ENCODE measurements at places on chromosomes 16 and 17. TPM values are rescaled to one million over a fixed set of nuclear protein-coding genes. Genes with fewer than 3 reads are reported as not detected.

Gene OR3A3
- not detected for total RNA-seq

DNA sequence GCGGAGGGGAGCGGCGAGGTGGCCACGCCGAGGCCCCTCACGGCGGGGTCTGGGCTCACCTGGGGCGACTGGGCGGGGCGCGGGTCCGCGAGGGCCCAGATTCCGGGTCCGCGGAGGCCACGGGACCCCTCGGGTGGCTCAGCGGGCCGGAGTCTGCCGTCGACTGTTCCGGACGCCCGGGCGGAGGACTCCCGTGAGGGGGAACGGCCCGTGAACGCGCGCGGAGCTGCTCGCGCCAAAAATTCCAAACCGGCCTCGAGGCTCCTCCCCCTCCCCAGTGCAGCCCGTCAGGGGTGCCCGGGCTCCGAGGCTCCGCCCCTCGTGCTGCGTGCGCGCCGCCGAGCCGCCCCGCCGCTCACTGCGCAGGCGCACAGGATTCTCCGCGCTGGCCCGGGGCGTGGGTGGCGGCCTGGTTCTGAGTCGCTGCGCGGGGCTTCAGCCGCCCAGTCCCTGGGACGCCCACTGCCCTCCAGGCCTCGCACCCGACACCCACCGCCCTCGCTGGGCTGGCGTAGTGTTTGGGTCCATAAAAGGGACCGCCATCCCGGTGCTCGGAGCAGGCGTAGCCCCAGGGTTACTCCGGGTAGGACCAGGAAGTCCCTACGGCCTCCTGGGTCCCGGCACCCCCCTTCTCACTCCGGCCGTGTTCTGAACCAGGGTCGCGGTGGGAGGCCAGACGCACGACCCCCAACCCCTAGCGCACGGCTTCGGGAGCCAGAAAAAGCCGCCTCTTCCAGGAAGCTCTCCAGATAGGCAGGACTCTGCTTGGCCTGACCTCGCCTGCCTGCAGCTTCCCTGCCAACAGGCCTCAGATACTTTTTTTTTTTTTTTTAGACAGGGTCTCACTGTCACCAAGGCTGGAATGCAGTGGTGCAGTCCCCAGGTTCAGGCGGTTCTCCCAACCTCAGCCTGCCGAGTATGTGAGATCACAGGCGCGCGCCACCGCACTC is at the start of gene PKMYT1:
Gene PKMYT1 (minus strand): TSS at position 220 of the 950 bp plus-strand sequence. CDS start 789 bp downstream, outside the sequence.
- peaks cover 8% of the 10 kb centered on the region for H3K4me1 ChIP-seq
- peak within 1 kb of the TSS; percentile 82 for H3K4me3 ChIP-seq
- DNase-seq = peak; percentile 95

Gene GPR179
- total RNA-seq = 0.09 TPM

GRCh38 chr17:82418001-82418986 is at the start of the genes HEXD and OGFOD3:
HEXD (plus strand) TSS chr17:82418347; CDS start chr17:82419800, 1,453 bp downstream.
OGFOD3 (minus strand) TSS chr17:82418586; CDS start chr17:82418485, 101 bp downstream.
- peaks cover 12% of the 10 kb centered on the region for H3K36me3 ChIP-seq
- H3K27me3 ChIP-seq = no peaks in the 10 kb centered on the region
- DNase-seq = peak; percentile 94
- peaks cover 31% of the 10 kb centered on the region for H3K4me1 ChIP-seq
- peak within 1 kb of the TSS; percentile 24 for H3K27ac ChIP-seq
- H3K4me3 ChIP-seq = peak within 1 kb of the TSS; percentile 86

- no peak overlapping the region for H3K27ac ChIP-seq
- no peak for DNase-seq
- no peaks in the 10 kb centered on the region for H3K27me3 ChIP-seq
- H3K4me3 ChIP-seq = no peak overlapping the region
These were observed 125.2 kb downstream of the ZFHX3 start for GRCh38 chr16:72922714-72923113.

Gene SLC5A10
- not detected for total RNA-seq

Gene USP7
- total RNA-seq = 189 TPM

Gene ARL17A
- total RNA-seq = 10.1 TPM

GRCh38 chr16:47182318-47182717 is 38.6 kb upstream of the NETO2 start:
- no peaks in the 10 kb centered on the region for H3K36me3 ChIP-seq
- no peak for DNase-seq

- no peaks in the 10 kb centered on the region for H3K27me3 ChIP-seq
- peaks cover 2% of the 10 kb centered on the region for H3K4me1 ChIP-seq
- H3K27ac ChIP-seq = no peak overlapping the region
- no peak overlapping the region for H3K4me3 ChIP-seq
- H3K36me3 ChIP-seq = no peaks in the 10 kb centered on the region
These were observed 5.7 kb downstream of the CTRB1 start for GRCh38 chr16:75224306-75225082.

DNA sequence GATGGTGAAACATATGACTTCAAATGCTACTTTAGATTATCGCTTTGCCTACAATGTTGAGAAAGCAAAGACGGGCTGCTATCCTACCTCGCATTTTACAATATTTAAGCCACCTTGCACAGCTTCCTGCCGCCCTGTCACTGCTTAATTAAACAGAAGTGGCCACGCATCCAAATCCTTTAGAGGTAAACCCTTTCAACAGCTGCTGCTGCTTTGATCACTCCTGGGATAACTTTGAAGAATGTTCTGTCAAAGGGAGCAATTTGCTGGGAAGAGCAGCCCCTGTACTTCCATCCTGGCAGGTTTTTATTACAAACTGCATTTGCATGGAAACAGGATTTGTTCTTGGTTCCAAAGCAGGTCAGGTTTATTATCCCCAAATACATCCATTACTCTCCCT is 24.2 kb upstream of the SSTR2 start:
- H3K36me3 ChIP-seq = no peaks in the 10 kb centered on the region
- DNase-seq = no peak
- H3K27me3 ChIP-seq = no peaks in the 10 kb centered on the region
- H3K4me1 ChIP-seq = peaks cover 12% of the 10 kb centered on the region

DNA sequence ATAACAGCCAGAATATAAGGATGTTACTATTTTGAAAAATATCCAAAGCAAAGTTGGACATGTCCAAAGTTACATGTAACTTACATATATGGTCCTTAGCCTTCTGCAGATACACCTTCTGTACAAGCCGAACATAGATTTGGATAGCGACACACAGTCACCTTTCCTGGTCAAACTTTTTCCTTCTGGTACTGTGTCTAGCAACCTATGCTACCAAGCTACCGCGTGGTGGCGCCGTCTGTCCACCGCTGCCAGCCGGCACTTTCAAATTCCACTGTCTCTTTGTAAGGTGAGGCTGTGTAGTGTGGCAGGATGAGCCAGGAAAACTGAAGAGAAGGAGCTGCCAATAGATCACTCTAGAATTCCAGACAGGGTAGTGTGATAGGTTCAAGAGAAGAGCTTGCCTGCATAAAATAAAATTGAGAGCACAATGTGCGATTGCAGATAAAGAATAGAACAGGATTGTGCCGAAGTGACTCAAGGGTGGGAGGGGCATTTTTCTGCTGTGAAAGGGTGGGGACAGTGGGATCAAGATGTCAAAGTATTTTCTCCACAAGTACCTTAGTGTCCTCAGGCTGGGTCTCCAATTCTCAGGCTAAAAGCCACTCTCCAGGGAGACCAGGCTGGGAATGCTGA is 366.9 kb downstream of the SLC39A11 start:
- no peak overlapping the region for H3K4me3 ChIP-seq
- no peaks in the 10 kb centered on the region for H3K36me3 ChIP-seq
- peak; percentile 51 for DNase-seq
- no peaks in the 10 kb centered on the region for H3K27me3 ChIP-seq

DNA sequence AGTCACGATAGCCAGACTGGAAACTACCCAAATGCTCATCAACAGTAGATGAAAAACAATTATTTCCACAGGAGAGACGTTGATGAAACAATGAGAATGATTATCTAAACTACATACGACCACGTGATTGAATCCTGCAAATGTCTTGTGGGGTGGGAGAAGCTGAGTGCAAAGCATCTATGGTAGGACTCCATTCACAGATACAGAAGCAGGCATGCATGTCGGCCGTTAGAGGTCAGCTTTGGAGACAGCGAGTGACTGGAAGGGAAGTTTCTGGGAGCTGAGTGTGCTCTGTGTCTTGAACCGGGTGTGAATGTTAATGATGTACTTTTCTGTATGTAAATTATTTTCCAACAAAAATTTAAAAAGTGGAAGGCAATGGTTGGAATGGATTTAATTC is 71.5 kb upstream of the DNAJA2 start:
- H3K4me3 ChIP-seq = no peak overlapping the region
- no peaks in the 10 kb centered on the region for H3K36me3 ChIP-seq
- no peak overlapping the region for H3K27ac ChIP-seq
- peaks cover 3% of the 10 kb centered on the region for H3K27me3 ChIP-seq

DNA sequence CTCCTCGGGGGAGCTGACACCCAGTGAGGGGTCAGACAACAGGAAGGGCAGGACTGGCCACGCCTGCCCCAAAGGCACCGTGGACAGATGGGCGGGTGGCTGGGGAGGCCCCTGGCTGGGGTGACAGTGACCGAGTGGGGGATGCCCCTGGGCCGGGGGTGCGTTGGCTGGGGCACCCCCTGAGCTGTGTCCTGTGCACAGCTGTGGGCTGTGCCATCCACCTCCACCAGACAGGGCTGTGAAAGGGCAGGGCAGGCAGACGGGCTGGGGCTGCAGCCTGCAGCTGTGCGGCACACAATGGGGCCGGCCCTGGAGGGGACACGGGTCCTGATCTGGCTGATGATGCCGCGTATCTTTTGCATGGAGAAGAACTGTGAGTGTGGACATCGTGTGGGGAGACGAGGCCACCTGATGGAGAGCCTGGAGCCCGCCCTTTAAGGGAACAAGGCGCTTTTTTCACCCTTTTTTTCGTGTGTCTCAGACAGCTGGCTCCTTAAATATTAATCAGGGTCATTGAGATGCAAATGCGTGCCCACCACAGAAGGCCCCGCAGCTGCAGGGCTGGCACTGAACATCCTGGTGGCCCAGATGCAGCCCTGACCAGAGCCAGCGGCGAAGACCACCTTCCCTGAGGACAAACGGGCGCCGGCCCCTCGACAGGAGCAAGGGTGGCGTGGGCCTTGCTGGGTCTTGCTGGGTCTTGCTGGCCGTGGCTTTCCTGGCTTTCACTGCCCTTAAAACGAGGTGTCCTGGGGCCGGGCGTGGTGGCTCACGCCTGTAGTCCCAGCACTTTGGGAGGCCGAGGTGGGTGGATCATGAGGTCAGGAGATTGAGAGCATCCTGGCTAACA is 42.4 kb upstream of the GNG13 start:
- no peak overlapping the region for H3K27ac ChIP-seq
- no peaks in the 10 kb centered on the region for H3K27me3 ChIP-seq
- no peak for DNase-seq
- H3K4me3 ChIP-seq = no peak overlapping the region
- no peaks in the 10 kb centered on the region for H3K36me3 ChIP-seq
- no peaks in the 10 kb centered on the region for H3K4me1 ChIP-seq

DNA sequence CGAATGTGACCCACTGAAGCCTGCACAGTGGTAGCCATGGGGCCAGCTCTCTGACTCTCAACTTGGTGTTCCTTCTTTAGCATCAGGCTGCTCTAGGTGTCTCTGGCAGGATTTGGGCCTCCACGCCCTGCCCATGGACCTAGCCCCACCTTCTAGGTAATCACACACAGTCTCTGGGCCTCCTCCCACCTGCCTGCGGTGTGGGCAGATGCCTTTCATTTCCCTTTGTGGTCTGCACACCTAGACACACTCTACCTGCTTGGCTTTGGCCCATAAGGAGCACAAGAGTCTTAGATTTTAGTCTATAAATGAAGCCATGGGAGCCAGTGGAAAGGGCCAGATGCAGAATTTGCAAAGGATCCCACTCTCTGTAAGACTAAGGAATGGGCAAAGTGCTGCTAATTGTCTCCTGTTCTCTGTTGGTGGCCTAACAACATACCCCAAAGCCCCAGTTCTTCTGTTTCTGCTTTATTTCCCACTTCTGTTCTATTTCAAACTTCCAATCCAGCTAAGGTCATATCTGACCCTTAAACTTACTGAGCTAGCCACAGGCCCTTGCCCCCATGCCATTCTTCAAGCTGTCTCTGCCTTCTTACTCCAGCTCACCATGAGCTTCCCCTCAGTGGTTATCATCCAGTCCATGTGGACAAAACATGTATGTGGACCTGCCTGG is 7.2 kb upstream of the MFSD6L start:
- no peak overlapping the region for H3K27ac ChIP-seq
- DNase-seq = no peak
- H3K36me3 ChIP-seq = no peaks in the 10 kb centered on the region
- H3K4me1 ChIP-seq = no peaks in the 10 kb centered on the region

DNA sequence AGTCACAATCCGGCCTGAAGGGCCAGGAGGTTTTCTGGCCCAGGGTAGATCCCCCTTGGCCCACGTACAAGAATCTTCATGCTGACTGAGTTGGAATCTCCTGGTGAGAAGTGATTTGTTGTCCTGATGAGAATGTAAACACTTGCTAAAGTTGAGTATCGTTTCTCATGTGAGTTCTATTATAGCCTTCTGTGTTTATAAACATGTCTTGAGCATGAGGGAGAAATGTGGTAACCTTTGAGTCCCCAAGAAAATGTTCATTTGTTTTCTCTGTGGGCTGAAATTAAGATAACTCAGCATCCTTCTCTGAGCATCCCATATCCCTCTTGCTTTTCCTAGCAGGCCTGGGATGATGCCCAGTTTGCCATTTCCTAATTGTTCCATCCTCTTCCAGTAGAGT is 204.8 kb downstream of the FTO start:
- no peak overlapping the region for H3K4me3 ChIP-seq
- H3K4me1 ChIP-seq = peaks cover 29% of the 10 kb centered on the region
- H3K36me3 ChIP-seq = no peaks in the 10 kb centered on the region
- no peak for DNase-seq
- no peak overlapping the region for H3K27ac ChIP-seq

Gene RNF112
- 0.22 TPM for total RNA-seq

Gene TP53I13
- total RNA-seq = 75.5 TPM

Gene HOXB3
- 3.5 TPM for total RNA-seq

- H3K27me3 ChIP-seq = no peaks in the 10 kb centered on the region
- H3K4me1 ChIP-seq = no peaks in the 10 kb centered on the region
- H3K36me3 ChIP-seq = no peaks in the 10 kb centered on the region
- no peak for DNase-seq
These were observed 91.5 kb downstream of the NPIPB11 start for GRCh38 chr16:29315046-29315445.

Gene TBC1D3G
- not detected for total RNA-seq

GRCh38 chr17:36088670-36089338 is 1.1 kb downstream of the CCL3 start:
- peaks cover 30% of the 10 kb centered on the region for H3K4me1 ChIP-seq
- no peak overlapping the region for H3K4me3 ChIP-seq
- H3K36me3 ChIP-seq = no peaks in the 10 kb centered on the region
- H3K27me3 ChIP-seq = no peaks in the 10 kb centered on the region
- DNase-seq = no peak

- H3K27me3 ChIP-seq = no peaks in the 10 kb centered on the region
- peaks cover 9% of the 10 kb centered on the region for H3K36me3 ChIP-seq
- H3K4me3 ChIP-seq = peak overlapping the region; percentile 68
- DNase-seq = no peak
- peak overlapping the region; percentile 99 for H3K27ac ChIP-seq
- peaks cover 30% of the 10 kb centered on the region for H3K4me1 ChIP-seq
These were observed 787 bp downstream of the PRKAR1A start for GRCh38 chr17:68512960-68513474.

All from CD8-positive, alpha-beta memory T cell (primary cell).